Activated CD4-positive, alpha-beta T cell treated with anti-CD3 and anti-CD28 coated beads, Interleukin-2, amount 50 U/mL, for 4 hours (primary cell): ENCODE measurements at places on chromosomes 6 and 20.

GRCh38 chr6:126252154-126252553 is 87.8 kb upstream of the CENPW start:
- DNase-seq = no peak

GRCh38 chr6:7156643-7157278 is 49.0 kb downstream of the RREB1 start:
- DNase-seq = no peak

GRCh38 chr20:21389368-21389767 is 8.0 kb downstream of the NKX2-4 start:
- no peak for DNase-seq

DNA sequence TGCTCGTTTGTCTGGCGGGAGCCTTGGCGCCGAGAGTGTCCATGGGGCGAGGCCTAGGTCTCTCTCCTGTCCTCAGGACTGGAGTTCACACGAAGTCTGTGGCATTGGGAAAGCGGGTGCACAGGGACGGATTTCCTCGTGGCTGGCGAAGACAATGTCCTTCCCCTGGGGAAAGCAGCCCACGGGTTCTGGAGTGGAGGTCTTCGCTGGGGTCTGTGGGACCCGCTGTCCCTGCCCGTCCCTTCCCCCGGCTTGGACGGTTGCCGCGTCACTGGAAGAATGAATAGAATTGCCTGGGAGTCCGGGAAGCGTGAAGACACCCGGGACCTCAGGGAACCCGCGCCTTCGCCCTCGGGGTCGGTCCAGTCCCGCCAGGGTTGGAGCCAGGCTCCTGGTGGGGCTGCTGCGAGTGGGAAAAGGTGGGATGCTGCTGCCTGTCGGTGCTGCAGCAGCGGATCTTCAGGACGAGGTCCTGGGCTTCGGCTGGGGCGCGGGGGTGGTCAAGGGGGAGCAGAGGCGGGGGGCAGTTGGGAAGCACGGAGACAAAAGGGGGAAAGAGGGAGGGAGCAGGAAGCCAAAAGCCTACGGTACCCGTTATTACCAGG is 441.8 kb upstream of the DEFB115 start:
- DNase-seq = no peak

DNA sequence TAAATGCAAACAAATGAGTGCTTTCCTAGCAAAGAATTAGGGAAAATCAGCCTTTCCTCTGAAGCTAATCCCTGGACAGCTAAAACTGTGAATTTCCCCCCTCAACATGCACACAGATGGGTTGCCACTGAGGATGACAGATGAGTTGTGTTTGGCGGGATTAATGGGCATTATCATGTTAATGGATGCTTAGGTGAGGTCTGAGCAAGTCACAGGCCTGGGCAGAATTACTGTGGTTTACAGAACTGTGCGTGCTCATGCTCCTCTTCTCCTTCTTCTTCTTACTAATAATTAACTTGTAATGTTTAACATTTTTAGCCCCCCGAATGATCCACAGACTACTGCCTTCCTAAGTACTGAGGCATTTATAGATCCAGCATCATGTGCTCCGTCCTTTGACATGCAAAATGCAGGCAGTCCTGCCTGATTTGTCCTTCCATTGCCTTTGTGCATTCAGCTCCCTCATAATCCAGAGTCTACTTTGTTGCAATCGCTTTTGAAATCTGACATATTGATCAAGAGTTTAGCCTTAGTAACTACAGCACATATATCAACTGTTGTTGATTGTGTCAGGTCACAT is 753.4 kb upstream of the MMS22L start:
- DNase-seq = no peak

- no peak for DNase-seq
Observed at GRCh38 chr6:96505363-96505762, 16.2 kb upstream of the UFL1 start.

DNA sequence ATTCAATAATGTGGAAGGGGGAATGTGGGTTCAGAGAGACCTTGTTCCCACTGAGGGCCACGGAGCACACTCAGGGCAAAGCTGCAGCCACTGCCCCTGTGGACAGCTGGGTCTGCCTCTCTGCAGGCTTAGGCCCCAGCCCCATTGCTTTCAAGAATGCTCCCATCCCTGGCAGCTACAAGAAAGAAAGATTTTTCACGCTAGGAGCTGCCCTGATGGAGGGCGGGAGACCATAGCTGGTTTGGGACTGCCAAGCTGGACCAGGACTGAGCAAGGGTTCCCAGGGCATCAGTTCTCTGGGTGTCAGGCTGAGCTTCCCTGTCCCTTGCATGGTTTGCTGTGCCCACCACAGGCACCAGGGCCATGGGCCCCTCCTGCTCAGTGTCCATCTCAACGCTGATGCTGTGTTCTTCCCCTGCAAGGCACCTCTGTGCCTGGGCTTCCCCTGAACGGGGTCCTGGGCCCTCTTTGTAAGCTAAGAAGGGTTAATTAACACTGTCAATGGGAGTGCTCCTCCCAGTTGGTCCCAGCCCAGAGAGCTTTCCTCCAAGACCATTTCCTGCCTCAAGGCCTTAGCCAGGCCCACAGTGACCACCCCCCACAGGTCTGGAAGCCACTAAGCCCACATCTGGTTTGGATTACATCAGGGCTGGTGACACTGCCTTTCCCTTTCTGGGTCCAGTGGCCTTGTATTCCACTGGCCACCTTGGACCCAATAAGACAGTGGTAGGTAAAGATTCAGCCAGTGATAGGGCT is 8.4 kb downstream of the FOXS1 start:
- DNase-seq = no peak

DNA sequence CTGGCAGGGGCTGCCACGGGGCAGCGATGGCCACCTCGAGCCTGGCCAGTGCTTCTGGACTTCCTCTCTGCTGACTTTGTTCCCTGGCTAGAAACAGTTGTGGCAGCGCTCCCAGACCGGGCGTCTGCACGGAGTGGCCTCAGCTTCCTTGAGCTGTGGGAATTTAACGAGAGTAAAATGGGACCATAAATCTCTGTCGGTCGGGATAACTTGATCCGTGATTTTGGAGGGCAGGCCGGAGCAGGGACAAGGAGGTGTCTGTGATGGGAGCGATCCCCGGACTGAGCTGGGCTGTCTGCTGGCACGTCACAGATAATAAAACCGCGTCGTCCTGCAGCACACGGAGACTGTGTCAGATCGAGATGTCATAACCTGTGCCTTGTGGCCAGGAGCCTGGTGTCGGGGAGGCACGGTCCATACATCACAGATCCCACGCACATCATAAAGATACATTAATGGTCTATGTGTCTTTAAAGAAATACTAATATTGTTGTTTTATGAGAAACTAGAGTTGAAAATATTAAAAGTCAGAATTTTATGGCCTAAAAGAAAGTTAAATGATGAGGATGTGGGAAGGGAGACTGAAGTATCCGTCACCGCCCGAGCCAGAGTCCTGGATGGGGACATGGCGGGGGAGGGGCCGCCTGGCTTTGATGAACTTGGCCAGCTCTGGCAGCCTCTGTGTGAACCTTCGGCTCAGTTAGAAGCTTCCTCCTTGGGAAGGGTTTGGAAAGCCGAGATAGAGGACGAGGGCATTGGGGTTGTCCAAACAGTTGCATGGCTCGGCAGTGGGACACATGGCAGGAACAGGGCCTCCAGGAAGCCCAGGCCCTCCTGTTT is 6.5 kb upstream of the RBBP8NL start:
- no peak for DNase-seq

- no peak for DNase-seq
Observed at GRCh38 chr20:36472637-36473090, 68.7 kb upstream of the MYL9 start.

DNA sequence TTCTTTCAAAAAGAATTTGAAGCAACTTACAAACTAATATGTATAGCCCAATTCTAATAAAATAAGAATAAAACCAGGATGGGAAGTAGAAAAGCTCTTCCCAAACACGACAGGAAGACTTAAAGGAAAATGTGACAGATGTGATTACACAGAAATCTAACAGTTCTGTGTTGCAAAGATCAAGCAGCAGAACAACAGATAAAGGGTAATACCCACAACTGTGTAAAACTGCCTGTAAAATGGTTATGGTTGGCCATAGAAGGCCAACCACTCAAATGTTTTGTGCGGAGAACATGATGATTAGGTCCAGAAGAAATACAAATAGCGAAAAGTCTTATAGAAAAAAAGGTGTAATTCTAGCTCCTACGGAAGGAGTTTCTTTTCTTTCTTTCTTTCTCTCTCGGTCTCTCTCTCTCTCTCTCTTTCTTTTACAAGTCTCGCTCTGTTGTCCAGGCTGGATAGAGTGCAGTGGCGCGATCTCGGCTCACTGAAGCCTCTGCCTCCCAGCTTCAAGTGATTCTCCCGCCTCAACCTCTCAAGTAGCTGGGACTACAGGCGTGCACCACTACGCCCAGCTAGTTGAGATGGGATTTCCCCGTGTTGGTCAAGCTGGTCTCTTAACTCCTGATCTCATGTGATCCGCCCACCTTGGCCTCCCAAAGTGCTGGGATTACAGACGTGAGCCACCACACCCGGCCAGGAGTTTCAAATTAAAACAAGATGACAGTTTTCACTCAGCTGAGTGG is 128.5 kb downstream of the QRSL1 start:
- no peak for DNase-seq

GRCh38 chr6:105364243-105364642 is 38.6 kb downstream of the PREP start:
- DNase-seq = no peak

DNA sequence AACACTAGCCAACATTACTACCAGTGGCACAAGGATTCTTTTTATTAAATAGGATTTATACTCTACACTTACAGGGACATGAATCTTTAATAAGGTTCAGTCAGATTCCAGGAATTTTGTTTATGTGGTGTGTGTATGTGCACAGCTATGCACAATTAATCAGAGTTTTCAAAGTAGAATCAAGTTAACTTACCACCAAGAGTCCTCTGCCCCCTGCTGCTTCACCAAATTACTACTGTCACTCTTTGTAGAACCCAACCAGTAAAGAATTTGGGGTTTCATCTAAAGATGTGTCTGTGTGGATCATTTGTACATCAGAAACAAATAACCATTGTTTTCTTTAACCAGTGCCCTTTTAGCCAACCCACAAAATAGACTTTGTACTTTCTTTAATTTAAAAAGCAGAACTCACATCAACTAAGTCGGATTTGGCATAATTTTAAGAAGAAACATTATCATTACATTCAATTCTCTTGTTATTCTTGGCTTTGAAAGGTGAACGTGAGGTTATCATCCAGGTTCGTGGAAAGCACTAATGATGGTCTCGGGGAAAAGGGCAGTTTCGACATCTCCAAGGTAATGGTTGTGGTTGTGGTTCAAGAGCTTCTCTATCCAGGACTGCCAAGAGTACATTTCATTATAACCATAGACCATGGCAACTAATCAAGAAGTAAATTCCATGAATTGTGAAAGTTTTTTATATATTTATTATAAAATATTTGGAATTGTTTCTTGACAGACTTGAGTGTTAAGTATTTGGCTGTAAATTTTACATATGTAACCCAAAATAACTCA is 514.3 kb upstream of the ID4 start:
- no peak for DNase-seq

DNA sequence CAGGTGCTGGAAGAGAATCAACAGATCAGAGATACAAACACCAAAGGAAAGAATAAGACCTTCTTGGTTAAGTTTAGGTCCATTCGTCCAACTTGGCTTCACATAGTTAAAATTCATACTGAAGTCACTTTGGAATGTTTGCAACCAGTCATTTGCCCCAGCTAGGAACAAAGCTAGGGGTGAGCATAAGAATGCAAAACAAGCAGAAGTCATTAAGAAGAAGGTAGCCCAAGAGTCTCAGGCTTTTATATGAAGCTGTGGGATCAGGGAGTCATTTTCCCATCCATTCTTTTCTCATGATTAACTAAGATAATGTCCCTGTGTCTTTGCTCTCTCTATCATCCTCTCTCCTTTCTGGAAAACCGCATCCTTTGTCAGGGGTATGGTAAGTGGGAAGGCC is 51.5 kb upstream of the TMEM170B start:
- no peak for DNase-seq

DNA sequence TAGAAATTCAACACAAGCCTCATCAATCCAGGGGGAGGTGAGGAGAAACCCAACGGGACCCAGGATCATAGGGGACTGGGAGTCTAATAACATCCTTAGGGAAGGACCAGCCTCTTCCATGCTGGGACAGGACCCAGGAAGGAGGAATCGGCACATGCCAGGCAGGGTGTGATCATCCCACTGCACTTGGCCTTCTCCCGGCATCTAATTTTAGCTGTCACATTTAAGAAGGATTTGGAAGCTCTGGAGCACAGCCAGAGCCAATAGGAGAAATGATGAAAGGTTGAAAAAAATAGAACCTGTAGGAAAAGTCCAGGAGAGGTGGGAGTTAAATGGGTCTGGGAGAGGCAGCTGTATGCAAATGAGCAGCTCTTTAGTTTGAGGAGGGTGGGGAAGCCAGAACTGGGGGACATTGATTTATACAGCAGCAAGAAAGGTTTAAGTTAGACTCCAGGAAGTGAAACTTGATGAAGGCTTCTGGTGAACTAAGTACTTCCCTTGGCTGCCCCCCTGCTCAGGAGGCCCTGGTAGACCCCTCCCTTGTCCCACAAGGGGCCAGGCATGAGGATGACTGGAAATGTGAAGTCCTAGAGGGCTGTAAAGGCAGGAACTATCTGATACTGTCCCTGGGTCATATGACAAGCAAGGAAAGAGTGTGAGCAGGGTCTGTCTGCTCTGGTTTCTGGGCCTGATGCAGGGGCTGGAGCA is 260.3 kb downstream of the LRFN2 start:
- DNase-seq = no peak

DNA sequence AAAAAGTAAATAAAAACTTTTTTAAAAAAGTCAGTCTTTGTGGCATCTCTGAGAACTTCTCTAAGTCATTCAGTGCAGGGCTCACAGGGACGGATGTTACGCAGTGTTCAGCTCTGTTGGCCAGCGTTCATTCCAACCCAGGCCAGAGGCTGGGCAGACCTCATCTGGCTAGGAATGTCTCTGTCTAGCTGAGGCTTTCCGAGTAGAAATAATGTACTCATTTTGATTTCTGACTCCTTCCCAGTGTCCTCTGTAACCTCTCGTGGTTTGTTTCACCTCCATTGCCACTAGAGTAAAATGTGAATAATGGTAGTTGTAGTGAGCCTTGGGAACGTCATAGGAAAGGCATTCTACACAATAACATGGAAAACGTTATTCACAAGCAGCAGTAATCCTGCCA is 135.1 kb downstream of the TMEM242 start:
- no peak for DNase-seq

GRCh38 chr6:119327810-119328209 is 21.8 kb downstream of the MAN1A1 start:
- DNase-seq = no peak

DNA sequence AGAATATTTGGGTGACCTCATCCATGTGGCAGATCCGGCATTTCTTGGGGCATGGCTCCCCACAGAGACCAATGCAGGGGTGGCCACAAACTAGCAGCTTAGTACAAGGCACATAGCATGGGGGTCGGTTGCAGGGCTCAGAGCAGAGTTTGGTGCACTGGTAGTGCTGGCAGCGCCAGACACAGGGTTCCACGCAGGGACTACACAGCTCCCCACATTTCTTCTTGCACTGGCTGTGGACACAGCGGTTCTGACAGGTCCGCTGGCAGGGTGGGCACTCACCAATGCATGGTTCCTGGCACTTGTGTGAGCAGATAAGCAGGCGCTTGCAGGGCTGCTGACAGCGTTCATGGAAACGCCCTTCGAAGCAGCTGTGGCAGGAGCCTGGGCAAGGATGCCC is 29.1 kb downstream of the DDX27 start:
- DNase-seq = no peak
